Hepatocyte (in vitro differentiated cells): ENCODE measurements at places on chromosomes 1 and 21. TPM values are rescaled to one million over a fixed set of nuclear protein-coding genes. Genes with fewer than 3 reads are reported as not detected.

DNA sequence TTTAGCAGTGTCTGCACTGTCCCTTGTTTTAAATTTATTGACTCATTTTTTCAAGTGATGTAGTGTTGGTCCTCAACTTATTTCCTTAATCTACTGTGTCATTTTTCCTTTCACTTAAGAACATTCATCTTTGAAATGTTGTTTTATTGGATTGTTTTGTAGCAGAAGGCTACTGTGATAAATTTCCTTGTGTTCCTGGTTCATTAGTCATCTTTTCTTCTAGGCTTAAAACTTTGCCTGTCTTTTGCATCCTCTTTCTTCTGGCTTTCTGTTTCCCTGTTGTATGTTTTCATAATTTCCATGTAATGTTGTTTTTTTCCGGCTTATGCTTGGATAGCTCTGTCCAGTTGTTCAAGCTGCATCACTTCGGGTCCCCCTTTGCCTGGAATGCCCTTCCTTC is 61.9 kb downstream of the UBE2T start:
- no peak for DNase-seq

DNA sequence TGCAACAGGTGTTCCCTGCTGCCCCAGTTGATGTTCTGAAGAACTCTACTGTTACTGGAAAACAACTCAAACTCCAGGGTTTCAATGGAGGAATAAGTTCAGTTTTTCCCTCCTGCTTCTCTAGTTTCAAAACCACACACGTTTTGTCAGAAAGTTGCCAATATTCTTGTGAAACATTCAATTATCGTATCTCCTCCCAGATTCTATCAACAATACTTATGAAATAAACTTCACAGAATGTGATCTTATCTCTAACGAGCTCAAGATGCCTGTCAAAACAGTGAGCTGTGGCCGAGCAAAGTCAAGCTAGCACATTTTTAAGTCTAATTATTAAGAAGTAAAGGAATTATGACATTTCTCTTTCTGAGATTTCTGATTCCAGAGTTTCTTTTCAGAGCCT is 4.7 kb downstream of the OR2B11 start:
- DNase-seq = no peak

DNA sequence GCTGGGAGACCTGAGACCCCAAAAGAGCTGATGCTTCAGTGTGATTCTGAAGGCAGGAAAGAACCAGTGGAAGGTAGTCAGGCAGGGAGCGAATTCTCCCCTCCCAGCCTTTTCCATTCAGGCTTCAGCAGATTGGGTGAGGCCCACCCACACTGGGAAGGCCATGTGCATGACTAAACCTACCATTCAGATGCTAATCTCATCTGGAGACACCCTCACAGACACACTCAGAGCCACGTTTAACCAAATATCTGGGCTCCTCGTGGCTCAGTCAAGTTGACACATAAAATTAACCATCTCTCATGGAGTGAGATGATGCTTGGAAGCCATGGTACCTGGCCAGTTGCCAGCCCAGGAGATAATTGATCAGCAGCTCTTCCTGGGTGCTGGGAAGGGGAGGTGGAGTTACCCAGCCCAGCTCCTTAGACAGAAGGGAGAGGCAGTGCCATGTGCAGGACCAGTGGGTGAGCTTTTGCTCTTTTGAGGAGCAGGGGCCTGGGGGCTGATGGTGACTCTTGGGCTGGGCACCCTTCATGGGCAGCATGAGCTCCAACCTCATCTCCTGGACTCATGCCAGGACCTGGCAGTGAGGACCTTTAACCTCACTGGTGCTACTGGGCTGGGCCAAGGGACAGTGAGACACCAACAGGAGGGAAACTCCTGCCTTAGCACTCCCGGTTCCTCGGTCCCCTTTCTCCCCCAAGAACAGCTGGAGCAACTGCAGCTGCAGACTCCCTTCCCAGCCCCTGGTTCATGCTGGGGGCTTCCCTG is 89.0 kb upstream of the ACTL8 start:
- no peak for DNase-seq

DNA sequence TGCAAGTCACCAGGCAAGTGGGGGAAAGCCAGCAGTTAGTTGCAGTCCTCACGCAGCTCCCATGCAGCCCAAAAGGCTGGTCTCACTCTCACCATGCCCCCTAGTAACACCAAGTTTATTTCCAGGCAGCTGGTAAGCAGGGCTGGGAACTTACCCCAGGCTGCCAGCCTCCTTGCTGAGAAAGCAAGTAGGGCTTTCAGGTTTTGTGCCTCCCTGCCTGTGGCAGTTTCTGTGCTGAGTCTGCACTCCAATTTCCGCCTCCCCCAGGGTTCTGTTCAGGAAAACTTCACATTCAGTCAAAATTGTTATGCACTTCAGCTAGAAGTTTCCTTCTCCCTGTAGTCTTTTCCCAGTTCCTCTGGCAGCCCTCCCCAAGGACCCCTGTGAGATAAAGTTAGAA is 102.0 kb upstream of the SGIP1 start:
- no peak for DNase-seq

Gene ERICH3
- 0.12 and 0.47 TPM in 2 replicates for total RNA-seq

- DNase-seq = no peak
Observed at GRCh38 chr1:180600343-180600742, 31.5 kb upstream of the XPR1 start.

DNA sequence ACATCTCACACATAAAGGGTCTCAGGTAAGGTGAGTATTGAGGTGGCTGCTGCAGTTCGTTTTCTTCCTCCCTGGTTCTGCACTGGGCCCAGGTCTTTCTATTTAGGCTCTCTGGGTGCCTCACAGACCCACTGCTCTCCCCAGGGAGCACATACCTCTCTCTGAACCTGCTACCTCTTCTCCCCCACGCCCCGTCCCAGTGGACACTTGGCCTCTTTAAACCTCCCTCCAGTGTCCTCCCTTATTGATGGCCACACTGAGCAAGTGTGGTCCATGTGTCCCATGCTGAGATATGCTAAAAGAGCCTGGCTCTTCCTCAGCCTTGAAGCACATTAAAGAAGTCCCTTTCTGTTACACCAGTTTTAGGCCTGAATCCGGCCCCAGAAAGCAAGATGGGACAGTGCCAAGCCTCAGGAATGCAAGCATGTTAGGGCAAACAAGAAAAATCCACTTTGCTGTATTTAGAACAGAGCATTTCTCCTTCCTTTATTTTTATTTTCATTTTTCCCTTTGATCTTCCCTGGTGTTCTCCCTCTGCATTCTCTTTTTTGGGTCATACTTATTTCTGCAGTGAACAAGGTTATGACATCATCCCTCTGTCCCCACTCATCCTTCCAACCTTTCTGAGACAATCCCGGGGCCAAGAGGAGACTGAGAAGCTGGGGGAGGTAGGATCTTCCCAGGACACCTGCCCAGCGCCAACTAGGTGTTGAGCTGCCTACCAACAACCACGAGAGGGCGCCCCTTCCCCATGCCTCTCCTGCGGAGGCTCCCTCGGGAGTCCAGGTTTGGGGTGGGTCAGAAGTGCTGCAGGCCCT is 5.0 kb upstream of the CHI3L2 start:
- DNase-seq = peak; percentile 85

DNA sequence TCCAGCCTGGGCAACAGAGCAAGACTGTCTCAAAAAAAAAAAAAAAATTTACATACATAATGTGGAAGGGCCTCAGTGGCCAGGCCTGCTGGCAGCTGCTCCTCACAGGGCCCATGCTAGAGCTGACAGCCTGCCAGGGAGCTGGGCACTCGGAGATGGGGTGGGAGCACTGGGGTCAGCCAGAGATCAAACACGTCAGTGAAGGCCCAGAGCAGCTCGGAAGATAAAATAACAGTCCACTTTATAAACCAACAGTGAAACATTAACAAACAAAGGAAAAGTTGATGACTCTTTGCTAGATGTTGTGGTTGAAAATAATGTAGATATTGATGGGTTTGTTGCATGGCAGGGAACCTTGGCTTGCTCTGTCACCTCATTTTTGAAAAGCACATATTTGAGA is 42.7 kb downstream of the ATP5PF start:
- no peak for DNase-seq

DNA sequence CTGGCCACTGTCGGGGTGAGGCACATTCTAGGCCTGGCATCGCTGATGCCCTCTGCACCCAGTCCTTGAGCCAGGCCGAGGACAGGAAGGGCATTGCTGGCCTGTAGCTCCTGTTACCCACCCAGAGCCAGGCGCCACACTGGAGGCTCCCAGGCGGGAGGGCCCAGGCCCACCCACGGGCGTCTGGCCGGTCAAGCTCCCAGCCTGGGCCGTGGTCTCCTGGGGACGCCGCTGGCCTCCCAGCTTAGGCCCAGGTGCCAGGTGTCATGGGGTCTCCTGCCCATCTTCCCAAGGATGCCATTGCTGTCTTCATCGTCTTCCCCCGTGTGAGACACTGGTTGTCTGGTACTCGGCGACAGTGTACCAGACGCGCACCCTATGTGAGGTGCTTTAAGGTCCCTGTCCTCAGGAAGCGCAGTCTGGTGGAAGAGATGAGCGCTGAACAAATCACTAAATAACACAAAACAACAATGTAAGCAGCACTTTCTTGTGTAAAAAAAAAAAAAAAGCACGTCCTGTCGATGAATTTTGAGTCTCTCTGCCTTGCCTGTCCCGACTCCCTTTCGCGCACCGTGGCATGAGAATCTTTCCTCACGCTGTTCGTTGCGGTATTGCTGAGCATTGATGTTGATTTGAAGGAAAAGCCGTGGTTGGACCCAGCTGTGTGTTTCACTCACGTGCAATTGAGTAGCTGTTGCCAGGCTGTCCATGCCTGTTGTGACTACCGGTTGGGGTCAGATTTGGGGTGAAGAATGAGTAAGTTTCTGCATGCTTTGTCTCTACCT is 27.0 kb upstream of the TRAPPC10 start:
- DNase-seq = no peak

GRCh38 chr21:20023193-20023592 is 975.0 kb upstream of the NCAM2 start:
- no peak for DNase-seq
